ENCODE measurements at places on chromosomes 13 and 19.
A peak's percentile ranks its signal among the peaks of the same experiment; 100 is the strongest.

GRCh38 chr19:7450243-7451223, 38.3 kb downstream of the PEX11G start:
- DNase-seq, result no peak

GRCh38 chr13:77345150-77345780, 18.4 kb upstream of the MYCBP2 start:
- DNase-seq, result peak; percentile 51

- no peak for DNase-seq
Observed at GRCh38 chr13:85519363-85519762, 279.9 kb downstream of the SLITRK6 start.

- DNase-seq, result no peak
Observed at GRCh38 chr13:20993211-20993610, 68.2 kb downstream of the LATS2 start.

DNA sequence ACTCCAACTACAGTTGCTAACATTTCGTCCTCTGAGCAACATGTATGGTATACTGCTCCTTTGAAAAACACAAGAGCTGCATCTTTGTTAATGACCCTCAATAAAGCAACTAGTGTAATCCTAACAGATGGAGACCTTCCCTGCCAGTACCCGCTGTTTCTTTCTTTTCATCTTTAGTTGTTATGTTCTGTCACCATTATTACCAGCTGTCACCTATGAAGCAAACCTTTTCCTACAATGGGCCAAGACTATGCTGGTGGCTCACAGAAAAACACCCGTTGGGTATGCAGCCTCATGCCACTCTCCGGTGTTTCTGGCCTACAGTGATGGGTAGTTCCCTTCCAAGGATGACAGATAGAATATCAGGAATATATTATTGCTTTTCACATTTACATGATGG, 29.7 kb upstream of the CYSLTR2 start:
- no peak for DNase-seq

- no peak for DNase-seq
Observed at GRCh38 chr19:15730538-15730937, 2.7 kb downstream of the OR10H2 start.

DNA sequence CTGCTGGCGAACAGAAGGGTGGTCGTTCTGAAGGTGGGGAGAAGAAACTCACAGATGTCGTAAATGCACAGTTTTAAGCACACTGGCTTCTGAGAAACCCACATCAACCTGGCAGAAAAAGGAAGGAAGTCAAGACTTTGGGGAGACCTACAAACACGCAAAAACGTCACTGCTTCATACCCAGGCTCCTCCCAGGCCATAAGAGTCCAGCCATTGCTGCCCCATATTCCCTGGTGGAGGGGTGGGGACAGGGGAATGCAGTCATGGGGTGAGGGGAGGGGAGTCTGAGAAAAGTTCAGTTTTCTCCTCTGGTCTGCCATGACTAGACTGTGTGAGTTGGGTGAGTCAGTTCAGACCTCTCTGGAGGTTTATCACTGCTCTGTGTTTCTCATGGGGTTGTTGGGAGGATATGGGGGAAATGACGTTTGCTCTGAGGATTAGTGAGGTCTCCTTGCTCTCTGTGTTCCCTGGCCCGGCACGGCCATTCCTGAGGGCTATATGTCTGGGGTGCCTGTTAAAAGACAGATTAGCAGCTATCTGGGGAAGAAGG, 139.0 kb downstream of the FLT1 start:
- peak; percentile 30 for DNase-seq

DNA sequence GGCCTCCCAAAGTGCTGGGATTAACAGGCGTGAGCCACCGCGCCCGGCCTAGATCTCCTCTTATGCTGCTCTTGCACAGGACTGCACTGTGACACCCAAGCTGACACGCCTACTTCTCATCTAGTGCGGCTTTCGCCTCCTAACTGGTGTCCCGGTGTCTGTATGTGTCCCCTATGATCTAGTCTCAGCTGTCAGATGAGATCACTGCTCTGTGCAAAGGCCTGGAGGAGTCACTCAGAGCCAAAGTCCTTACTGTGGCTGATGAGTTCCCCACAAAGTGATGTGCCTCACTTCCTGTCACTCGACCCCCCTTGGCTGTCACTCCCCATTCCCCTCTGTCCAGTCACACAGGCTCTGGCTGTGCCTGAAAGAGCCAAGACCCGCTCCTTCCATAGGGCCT, 2.5 kb downstream of the ZNF556 start:
- DNase-seq, result no peak

DNA sequence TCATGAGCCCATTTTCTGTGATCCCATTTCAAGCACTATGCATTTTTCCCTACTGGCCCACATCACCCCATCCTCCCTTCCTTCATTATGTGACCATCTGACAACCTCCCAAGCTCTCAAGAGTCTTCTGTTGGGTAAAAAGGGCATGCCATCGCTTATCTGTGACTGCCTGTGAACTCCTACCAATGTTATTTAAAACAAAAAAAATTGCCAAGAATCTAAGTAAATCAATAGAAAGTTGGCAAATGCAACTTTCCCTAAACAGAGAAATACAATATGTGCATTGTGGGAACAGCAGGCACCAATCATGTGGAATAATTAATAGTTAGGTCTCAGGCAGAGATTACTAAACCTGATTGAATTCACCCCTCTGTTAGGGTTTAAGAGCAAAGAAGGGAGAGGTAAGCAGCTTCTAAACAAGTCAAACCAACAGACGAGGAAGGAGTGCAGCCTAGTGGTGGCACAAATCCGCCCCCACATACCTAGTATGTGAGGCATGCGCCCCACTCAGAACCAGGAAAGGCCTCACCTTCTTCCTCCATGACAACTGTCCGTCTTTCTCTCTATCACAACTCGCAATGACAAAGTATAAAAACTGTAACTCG, 29.8 kb downstream of the DZIP1 start:
- no peak for DNase-seq

GRCh38 chr19:40273469-40274360, 11.4 kb downstream of the AKT2 start:
- DNase-seq, result no peak

GRCh38 chr19:11505032-11505503, 571 bp downstream of the ZNF653 start:
- peak; percentile 98 for DNase-seq

DNA sequence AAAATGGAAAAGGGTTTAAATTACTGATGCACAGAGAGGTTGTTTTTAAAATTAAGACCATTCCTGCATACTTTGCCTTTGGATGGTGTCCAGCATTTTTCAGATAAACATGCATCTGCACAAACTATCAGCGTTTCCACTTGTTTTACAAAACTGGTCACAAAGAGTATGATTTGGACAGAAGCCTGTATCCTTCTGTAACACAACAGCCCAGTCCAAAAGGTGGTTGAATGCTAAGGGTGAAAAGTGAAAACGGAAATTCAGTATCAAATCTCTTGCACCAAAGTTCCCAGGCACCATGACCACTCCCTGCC, 21.7 kb upstream of the DOCK9 start:
- no peak for DNase-seq

All from activated CD4-positive, alpha-beta T cell treated with anti-CD3 and anti-CD28 coated beads, Interleukin-2, Interleukin-6, amounts not matched to agents 100 ng/mL and 50 ng/mL, durations not matched to agents 16 hours and 8 hours (primary cell).